GM12892 (cell line): ENCODE measurements at places on chromosomes 7 and 10.

DNA sequence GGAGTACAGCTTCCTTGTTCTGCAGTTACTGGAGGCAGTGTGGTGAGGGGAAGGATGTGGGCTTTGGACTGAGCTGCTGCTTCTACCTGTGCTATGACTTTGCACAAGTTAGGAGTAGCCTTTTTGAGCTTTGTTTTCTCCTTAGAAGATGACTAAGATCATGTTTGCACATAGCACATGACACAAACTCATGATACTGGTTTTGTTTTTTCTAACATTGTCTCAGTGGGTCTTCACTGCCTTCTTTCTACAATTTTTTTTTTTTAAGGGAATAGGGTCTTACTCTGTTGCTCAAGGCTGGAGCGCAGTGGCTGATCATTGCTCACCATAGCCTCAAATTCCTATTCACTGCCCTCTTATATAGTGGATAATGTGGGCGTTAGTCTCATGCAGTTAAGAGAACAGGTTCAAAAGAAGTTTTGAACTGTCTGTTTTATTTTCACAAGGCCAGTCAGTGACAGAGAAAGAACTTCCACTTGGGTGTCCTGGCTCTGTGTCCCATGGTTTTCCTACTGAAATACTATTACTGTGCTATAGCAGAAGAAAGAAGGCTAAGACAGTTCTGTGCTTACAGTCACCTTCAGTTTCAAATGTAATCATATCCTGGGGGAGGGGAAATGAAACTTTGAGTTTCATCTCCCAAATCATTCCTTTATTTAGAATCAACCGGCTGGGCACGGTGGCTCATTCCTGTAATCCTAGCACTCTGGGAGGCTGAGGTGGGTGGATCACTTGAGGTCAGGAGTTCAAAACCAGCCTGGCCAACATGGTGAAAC, 72.0 kb downstream of the KAT6B start:
- DNase-seq: no peak

GRCh38 chr7:22900784-22901183, 78.1 kb upstream of the TOMM7 start:
- DNase-seq: no peak

GRCh38 chr7:116799916-116800315, 62.5 kb upstream of the CAPZA2 start:
- DNase-seq: no peak

- DNase-seq: no peak
These were observed 163.3 kb downstream of the THSD7A start for GRCh38 chr7:11668727-11669126.

DNA sequence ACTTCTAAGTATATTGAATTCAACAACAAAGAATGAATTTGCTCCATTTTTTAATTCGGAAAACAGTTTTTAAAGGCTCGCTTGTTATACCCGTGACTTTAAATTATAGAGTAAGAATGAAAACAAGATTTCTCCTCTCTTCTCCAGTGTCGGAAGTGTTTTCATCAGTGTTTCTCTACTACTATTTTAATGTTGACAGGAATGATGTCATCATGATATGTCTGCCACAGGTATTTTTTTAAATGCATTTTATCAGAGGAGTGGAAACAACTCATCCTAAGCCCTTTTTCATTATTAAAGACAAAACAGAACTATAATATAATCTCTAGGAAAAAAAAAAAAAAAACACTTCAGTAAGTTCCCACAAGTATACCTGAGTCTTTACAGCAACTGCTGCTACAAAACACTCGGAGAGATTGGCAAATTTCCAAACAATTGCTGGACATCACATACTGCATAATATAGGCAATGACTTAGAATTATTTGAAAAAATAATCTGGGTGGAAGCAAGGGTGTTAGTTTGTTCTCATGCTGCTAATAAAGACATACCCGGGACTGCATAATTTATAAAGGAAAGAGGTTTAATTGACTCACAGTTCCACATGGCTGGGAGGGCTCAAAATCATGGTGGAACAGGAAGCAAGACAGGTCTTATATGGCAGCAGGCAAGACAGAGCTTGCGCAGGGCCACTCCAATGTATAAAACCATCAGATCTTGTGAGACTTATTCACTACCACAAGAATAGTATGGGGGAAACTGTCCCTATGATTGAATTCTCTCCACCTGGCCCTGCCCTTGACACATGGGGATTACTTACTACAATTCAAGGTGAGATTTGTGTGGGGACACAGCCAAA, 4.8 kb upstream of the RNF32 start:
- no peak for DNase-seq

GRCh38 chr7:108614896-108615295, 45.2 kb downstream of the DNAJB9 start:
- DNase-seq: no peak

DNA sequence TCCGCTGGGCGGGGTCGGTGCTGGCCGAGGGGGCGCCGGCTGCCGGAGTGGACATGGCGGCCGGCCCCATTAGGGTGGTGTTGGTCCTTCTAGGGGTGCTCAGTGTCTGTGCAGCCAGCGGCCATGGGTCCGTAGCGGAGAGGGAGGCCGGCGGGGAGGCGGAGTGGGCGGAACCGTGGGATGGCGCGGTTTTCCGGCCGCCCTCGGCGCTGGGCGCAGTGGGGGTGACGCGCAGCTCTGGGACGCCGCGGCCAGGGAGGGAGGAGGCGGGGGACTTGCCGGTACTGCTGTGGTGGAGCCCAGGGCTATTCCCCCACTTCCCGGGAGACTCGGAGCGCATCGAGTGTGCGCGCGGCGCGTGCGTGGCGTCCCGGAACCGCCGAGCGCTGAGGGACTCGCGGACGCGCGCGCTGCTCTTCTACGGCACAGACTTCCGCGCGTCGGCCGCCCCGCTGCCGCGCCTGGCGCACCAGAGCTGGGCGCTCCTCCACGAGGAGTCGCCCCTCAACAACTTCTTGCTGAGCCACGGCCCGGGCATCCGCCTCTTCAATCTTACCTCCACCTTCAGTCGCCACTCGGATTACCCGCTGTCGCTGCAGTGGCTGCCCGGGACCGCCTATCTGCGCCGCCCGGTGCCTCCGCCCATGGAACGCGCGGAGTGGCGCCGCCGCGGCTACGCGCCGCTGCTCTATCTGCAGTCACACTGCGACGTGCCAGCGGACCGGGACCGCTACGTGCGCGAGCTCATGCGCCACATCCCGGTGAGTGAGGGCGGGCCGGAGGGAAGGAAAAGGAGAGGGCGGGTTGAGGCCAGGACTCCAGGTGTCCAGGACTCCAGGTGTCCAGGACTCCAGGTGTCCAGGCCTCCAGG, 9.3 kb upstream of the CHCHD1 start:
- peak; percentile 79 for DNase-seq

GRCh38 chr10:116255886-116256751, 16.9 kb downstream of the GFRA1 start:
- no peak for DNase-seq

DNA sequence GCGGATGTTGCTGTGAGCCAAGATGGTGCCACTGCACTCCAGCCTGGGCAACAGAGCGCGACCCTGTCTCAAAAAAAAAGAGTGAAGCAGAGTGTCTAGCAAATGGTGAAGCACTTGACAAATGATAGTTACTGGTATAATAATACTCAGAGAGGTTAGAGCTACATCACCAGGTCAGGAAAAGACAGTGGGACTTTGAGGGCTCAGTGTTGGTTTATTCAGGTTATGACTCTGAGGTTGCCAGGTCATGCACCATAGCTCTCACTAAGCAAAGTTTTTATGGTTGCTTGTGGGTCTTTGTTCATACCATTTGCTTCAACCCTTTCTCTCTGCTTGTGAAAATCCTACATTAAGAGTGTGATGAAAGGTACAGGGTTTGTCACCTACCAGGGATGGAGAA, 13.6 kb downstream of the MRPS33 start:
- no peak for DNase-seq

DNA sequence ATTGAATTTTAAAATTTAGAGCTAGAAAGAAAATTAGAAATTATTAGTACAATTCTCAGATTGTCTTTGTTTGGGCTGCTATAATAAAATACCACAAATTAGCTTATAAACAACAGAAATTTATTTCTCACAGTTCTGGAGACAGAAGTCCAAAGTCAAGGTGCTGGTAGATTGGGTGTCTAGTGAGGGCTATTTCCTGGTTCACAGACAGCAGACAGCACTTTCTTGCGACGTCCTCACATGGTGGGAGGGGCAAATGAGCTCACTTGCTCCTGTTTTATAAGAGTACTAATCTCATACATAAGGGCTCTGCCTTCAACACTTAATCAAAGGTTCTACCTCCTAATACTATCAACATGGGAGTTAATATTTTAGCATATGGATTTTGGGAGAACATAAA, 134.1 kb downstream of the MDFIC start:
- DNase-seq: no peak

GRCh38 chr10:123567984-123568739, 98.0 kb upstream of the GPR26 start:
- DNase-seq: no peak

DNA sequence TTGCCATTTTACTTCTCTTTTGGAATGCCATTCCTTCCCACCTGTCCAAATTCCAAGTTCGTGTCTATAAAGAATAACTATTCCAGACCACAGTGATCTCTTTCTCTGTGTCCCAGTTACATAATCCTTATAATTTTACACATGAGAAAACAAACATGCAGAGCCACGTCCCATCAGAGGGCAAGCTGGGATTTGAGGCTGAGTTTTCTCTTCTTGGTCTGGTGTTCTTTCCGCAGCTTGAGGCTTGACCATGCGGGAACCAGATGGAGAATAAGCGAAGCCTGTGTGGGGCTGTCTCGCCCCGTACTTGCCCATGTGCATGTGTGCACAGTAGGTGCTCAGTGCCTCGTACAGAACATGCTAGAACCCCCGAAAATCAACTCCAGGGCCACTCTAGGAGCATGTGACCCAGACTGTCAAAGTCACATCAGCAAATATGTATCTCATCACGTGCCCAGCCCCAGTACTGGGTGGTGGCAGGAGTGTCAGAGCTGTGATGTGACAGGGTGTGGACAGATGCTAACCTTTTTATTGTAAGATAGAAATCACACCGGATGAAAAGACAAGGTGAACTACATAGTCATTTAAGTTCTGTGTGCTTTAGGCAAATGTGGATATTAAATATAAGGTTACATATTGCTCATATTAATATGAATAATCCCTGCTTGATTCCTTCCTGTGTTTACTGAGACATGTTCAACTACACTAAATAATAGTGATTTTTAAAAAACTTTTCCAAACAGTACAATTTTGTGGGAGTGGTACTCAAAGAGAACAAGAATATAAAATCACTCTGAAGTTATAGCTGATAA, 3.2 kb downstream of the INSIG1 start:
- DNase-seq: no peak

DNA sequence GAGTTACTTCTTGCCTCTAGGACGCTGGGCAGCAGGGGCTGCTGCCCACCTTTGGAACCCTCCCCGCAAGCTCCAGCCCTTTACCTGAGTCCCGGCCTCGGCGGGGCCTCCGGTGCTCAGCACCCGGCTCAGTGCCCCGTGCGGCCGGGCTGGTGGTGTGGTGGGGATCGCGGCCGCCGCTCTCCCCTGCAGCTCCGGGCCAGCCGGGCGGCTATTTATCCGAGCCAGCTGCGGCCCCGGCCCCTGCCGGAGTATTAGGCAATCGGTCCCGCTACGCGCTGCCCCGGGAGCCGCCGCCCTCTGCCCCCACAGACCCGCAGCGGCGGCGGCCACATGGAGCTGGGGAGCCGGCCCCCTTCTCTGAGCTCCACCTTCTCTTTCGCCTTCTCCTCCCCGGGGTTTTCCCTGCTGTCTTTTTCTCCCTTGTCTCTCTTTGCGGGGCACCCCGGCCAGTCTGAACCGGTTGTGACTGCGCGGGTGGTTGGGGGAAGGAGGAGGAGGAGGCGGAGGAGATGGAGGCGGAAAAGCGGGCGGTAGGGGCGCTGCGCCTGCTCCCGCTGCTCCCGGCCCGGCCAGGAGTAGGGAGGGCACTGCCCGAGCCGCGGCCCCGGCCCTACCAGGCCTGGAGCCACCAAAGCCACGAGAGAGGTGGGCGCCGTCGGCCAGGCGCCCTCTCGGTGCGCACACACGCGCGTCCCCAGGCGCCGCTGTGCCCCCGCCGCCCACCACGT, at the start of gene SLC16A9:
Gene SLC16A9, minus strand, starts transcription at position 456 of the 731 bp plus-strand sequence. CDS start 25,559 bp downstream, outside the sequence.
- peak; percentile 69 for DNase-seq

GRCh38 chr7:30083334-30083733, 51.5 kb upstream of the MTURN start:
- no peak for DNase-seq

DNA sequence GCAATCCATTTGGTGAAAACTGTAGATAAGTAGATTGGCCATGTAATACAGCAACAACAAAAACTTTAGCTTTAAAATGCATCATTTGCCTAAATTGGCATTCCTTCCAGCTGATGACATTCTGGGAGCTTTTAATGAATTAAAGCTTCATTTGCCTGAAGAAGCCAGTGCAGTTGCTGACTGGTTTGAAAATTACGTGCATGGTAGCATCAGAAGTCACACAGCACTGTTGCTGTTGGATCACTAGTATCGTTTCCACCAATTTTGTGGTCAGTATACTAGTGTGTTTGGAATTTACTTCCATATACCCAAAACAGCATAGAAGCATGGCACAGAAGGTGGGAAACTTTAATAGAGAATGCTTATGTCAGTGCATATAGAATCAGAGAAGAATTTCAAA, 194.9 kb downstream of the ETV1 start:
- no peak for DNase-seq

GRCh38 chr10:17004801-17005380, 124.7 kb downstream of the CUBN start:
- no peak for DNase-seq

DNA sequence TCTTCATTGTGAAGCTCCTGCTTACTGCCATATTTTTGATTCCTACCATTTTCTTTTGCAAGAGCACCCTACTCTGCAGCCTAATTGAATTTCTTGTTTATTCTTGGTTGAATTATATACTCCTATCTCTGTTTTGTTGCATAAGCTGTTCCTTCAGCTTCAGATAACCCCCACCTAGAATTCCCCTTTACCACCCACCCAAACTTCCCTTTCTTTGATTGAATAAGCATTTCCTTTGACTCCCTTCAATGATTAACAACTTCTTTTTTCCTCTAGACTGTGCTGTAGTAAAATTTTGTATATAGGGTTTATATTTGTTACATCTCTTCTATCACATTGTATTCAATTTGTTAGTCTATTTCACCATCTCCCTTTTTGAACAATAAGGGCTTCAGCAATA, 168.1 kb downstream of the GPR37 start:
- DNase-seq: no peak
